ENCODE measurements at places on chromosomes 5 and 9. TPM values are rescaled to one million over a fixed set of nuclear protein-coding genes. Genes with fewer than 3 reads are reported as not detected.

The IFNK gene
- not detected for total RNA-seq

The IFNA21 gene
- not detected for total RNA-seq

The C9 gene
- total RNA-seq: 0.39 TPM

The CYSRT1 gene
- total RNA-seq: 1.7 TPM

The WDR31 gene
- 1.9 TPM for total RNA-seq

The TEK gene
- total RNA-seq: not detected

The SLC22A4 gene
- total RNA-seq: 1.7 TPM

The FOXD4L4 gene
- total RNA-seq: 0.26 TPM

The FBXL7 gene
- total RNA-seq: not detected

The AGXT2 gene
- total RNA-seq: 0.21 TPM

The ZNG1E gene
- 35.9 TPM for total RNA-seq

The MAP1B gene
- total RNA-seq: 0.77 TPM

The BTNL3 gene
- total RNA-seq: 0.14 TPM

The IRX1 gene
- not detected for total RNA-seq

The CKMT2 gene
- not detected for total RNA-seq

The FAM81B gene
- not detected for total RNA-seq

The S100Z gene
- not detected for total RNA-seq
